Caudate nucleus (tissue), 63 donors: ENCODE measurements at places on chromosomes 13 and 19.

GRCh38 chr13:70473907-70474306, 365.7 kb upstream of the KLHL1 start:
- no peak for DNase-seq

GRCh38 chr19:17579661-17580244, 24.3 kb downstream of the COLGALT1 start:
- DNase-seq: no peak

DNA sequence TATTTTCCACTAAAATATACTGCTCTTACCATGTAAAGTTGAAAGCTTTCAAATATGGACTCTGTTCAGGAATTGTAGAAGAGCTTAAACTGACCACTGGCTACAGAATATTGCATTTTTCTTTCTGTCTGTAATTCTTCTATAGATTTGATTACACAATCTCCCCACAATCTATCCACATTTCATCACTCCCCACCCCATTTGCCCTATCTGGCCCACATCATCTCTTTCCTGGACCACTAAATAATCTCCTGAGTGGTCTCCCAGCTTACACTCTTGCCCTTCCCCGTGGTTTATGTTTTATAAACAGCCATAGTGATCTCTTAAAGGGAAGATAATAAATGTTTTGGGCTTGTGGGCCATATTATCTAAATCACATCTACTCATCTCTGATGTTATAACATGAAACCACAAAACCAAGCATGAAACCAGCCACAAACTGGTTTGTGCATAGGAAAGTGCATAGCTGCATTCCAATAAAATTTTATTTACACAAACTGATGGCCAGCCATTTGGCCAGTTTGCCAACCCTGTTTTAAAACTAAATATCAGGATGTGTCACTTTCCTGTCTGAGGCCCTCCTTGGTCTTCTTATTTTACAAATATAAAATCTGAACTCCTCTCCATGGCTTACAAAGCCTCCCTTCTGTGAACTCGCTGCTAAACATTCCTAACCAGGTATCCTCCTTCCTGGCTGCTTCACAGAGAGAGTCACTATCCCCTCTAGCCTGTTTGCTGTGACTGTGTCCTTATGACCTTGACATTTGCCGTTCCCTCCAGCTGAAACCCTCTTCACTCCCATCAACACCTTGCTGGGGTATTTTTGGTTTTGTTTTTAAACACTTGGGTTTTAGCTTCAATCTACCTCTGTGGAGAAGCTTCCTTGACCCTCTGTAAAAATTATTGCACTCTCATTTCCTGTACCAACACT, 500.9 kb downstream of the GPC6 start:
- DNase-seq: no peak

GRCh38 chr19:19167612-19168011, 2.5 kb downstream of the MEF2B start:
- DNase-seq: no peak

- DNase-seq: no peak
These were observed 68.3 kb downstream of the FGF14 start for GRCh38 chr13:102333320-102334198.

- no peak for DNase-seq
These were observed 757 bp downstream of the FBN3 start for GRCh38 chr19:8148410-8149260.

DNA sequence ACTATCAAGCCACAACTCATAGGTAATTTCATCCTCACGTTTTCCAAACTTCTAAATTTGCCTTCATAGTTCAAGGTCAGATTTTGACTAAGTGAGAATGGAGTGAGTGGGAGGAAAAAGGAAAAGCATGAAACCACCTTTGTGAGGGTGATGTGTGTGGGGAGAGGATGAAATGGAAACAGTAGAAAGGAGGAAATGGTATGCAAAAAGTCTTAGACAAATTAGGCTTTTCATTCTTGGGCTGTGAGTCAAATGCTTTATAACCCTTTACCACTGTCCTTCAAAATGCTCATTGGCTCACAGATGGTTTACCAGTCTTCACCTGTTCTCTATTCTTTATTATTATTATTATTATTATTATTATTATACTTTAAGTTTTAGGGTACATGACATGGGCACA, 127.2 kb downstream of the RAP2A start:
- no peak for DNase-seq

GRCh38 chr13:31131470-31131961, 30.2 kb downstream of the HSPH1 start:
- DNase-seq: no peak

GRCh38 chr13:112713517-112714253, 23.8 kb downstream of the ATP11A start:
- no peak for DNase-seq

DNA sequence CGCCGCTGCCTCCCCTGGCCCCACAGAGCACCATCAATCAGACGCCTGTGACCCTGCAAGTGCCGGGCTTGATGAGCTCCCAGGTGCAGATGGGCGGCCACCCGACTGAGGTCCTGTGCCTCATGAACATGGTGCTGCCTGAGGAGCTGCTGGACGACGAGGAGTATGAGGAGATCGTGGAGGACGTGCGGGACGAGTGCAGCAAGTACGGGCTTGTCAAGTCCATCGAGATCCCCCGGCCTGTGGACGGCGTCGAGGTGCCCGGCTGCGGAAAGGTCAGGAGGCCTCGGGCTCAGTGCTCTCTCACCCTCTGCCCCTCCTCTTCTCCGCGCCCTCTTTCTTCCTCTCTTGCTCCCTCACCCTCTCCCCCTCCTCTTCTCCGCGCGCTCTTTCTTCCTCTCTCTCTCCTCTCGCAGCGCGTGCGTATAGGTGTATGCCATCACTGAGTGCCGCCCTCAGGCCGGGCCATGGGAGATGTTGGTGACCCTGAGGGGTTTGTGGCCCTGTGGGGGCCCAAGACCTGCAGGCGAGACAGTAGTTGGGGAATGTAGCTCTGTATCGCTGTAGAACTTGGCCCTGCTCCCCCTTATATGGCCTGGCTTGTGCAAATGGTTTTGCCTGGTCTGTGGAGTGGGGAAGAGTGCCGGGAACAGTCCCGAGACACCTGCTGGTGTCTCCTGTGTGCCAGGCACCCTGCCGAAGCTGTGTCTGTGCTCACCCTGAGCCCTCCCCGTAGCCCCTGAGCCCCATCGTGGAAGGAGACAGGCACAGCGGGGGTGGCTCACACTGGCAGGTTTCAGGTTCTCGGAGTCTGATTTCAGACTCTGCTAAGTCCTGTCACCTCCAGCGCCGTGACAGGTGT, 5.4 kb upstream of the EPN1 start:
- peak; percentile 56 for DNase-seq

DNA sequence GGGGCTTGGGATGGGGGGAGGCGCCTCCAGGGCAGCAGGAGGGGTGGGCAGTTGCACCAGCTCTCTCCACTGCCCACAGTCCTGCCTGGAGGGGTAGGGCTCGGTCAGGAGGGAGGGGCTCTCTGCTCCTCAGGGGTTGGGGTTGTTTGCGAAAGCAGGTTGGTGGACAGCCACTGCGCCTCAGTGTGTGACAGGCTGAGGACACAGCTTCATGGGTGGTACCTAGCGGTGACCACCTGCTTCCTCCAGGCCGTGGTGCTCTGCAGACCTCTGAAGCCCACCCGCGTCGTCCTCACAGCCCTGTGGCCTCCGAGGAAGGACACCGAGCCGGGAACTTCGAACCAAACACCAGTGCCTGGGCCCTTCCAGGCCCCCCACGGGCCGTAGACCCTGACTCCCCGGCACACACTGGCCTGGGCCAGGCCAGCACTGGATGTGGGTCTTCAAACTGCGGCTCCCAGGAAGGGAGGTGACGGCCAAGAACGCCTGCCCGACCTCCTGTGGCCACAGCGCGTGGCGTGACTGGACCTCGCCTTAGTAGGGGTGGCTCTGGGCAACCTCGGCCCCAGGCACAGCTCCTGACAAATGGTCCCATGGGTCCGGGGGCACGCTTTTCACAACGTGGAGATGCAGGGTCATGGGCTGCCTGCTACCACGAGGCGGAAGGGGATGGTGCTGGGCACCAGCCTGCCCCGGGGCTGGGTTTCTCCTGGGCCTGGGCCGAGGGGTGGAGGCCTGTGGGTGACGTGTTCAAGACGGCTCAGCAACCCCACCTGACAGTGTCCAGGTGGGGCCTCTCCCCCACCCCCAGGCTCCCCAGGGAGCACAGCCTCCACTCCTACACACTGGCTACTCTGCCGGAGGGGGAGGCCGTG, 173.2 kb downstream of the KDM4B start:
- DNase-seq: no peak
